ENCODE measurements at places on chromosomes 3 and 15. TPM values are rescaled to one million over a fixed set of nuclear protein-coding genes. Genes with fewer than 3 reads are reported as not detected.

GRCh38 chr3:112339609-112340008 lies 6.7 kb downstream of the CD200 start:
- H3K4me1 ChIP-seq = peaks cover 17% of the 10 kb centered on the region
- H3K27ac ChIP-seq = peak overlapping the region; percentile 73
- H3K27me3 ChIP-seq = no peaks in the 10 kb centered on the region

DNA sequence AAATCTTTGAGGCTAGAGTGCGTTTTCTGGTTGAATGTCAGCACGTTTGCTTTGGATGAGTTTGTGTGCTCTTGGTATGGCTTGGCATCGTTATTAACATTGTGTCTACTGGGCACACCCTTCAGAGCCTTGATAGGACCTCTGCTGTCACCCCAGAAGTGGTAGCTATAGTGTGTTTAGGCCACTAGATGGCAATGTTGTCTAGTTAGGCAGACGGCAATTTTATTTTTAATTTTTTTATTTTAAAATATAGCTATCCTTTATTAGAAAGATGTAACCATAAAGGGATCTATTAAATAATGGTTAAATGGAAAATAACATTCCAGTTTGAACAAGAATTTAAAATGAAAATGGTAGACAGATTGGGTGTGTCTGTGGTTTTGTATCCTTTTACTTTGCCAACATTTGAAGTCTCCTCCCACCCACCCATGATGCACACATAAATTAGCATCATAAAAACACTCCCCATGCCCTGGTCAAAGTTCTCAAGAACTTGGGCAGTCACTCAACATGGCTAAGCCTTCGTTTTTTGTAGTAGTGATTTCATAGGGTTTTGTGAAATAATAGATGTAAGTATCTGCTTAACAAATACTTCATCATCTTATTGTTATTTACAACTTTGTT lies 200.7 kb downstream of the KCNH8 start:
- H3K27me3 ChIP-seq = peaks cover 13% of the 10 kb centered on the region
- no peak for DNase-seq
- no peaks in the 10 kb centered on the region for H3K4me1 ChIP-seq
- H3K4me3 ChIP-seq = no peak overlapping the region

GRCh38 chr3:183279371-183279770 lies 26.3 kb downstream of the B3GNT5 start:
- peaks cover 3% of the 10 kb centered on the region for H3K4me1 ChIP-seq
- H3K36me3 ChIP-seq = peaks cover 7% of the 10 kb centered on the region
- no peak overlapping the region for H3K27ac ChIP-seq
- H3K4me3 ChIP-seq = no peak overlapping the region
- H3K27me3 ChIP-seq = peaks cover 5% of the 10 kb centered on the region

- no peak overlapping the region for H3K27ac ChIP-seq
- no peak overlapping the region for H3K4me3 ChIP-seq
- no peak for DNase-seq
- H3K4me1 ChIP-seq = peaks cover 2% of the 10 kb centered on the region
Observed at GRCh38 chr3:133855002-133855370, 40.7 kb downstream of the RAB6B start.

DNA sequence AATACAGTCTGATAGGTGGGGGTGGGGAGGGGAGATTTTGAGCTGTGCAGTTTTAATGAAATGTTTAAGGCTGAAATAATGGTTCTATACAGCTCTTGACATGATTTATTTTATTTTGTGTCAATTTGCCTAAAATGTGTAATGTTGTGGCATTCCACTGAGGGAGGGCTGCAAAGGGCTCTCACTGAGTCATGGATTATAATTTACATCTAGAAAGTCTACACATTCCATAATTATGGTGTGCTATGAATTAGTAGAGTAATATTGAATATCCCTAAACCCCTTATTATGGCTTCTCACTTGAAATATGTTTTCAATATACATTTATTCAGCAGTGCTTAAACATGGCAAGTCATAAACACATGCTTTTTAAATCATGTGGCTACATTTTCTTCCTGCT lies 103.9 kb downstream of the RARB start:
- H3K27ac ChIP-seq = no peak overlapping the region
- no peak overlapping the region for H3K4me3 ChIP-seq
- DNase-seq = no peak
- no peaks in the 10 kb centered on the region for H3K4me1 ChIP-seq
- H3K27me3 ChIP-seq = peaks cover 2% of the 10 kb centered on the region

- no peak for DNase-seq
- H3K27me3 ChIP-seq = no peaks in the 10 kb centered on the region
- peaks cover 29% of the 10 kb centered on the region for H3K4me1 ChIP-seq
Observed at GRCh38 chr15:49182128-49182527, 12.1 kb downstream of the GALK2 start.

GRCh38 chr3:16940769-16941700 lies 56.3 kb downstream of the PLCL2 start:
- peak overlapping the region; percentile 8 for H3K4me3 ChIP-seq
- no peaks in the 10 kb centered on the region for H3K27me3 ChIP-seq
- peak overlapping the region; percentile 86 for H3K27ac ChIP-seq

DNA sequence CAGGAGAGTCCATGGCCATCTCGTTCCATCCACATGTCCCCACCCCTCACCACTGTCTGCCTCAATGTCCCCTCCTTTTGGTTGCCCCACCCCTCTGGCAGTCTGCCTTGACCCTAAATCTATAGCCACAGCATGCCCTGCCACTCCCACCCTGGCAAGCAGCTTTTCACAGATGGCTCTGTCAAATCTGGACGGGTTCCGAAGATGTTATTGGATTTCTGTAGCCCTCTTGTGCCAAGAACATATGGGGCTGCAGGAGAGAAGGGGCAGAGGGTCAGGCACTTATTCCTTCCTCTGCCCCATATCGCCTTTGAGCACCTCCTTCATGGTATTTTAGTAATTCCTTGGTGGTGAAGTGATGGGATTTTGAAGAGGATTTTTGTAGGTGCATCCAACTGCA lies 57.1 kb downstream of the EPHB1 start:
- H3K27me3 ChIP-seq = peaks cover 8% of the 10 kb centered on the region
- H3K27ac ChIP-seq = no peak overlapping the region
- DNase-seq = no peak
- no peaks in the 10 kb centered on the region for H3K36me3 ChIP-seq

DNA sequence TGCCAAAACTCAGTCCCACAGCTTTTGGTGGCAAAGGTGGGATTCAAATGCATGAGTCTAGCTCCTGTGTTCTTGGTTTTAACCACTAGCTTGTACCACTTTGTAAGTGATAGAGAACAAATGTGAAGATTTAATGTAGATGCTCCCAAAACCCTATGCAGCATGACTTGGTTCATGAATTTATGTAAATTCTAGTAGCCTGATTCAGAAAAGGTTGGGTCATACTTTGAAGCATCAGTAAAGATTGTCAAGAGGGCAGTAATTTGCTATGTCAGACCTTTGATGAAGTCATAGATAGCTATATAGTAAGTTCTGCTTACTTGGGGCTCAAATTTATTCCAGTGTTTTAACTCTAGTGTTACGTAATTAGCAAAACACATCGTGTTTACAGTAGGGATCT lies 75.6 kb downstream of the VPS8 start:
- peaks cover 7% of the 10 kb centered on the region for H3K36me3 ChIP-seq
- H3K4me1 ChIP-seq = no peaks in the 10 kb centered on the region
- DNase-seq = no peak
- H3K27me3 ChIP-seq = no peaks in the 10 kb centered on the region
- H3K4me3 ChIP-seq = no peak overlapping the region
- no peak overlapping the region for H3K27ac ChIP-seq

DNA sequence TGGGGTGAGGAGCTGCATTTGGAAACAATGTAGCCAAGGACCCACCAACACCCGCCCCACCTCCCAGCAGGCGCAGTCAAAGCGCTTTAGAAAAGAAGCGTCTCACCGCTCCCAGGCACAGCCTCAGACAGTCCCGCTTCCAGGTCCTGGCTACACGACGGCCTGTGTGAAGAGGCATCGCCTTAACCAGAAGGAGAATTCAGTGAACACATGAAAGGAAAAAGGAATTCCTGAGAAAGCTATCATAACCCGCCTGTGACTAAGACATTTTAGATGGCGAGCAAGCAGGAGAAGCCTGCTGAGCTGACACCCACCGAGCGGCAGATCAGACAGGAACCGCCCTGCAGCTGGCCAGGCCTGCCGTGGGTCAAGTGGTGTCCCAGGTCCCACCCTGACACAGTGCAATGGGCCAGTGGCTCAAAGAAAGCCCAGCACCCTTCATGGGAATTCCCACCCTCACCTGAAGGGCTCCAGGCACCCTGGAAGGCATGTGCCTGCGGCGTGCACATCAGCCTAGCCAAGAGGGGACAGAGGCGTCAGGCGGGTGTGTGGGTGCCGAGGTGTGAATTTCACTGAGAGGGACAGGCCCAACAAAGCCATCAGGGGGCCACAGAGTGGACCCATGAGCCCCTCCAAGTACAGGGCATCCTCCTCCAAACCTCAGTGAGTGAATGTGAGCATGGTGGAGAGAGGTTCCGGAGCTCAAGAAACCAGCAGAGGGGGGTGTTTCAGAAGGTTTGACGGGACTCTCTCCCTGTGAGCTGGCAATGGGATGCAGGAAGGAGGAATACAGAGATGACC lies 144.8 kb downstream of the NSMCE3 start:
- no peaks in the 10 kb centered on the region for H3K4me1 ChIP-seq
- no peak for DNase-seq
- no peaks in the 10 kb centered on the region for H3K36me3 ChIP-seq
- no peak overlapping the region for H3K27ac ChIP-seq
- H3K27me3 ChIP-seq = peaks cover 10% of the 10 kb centered on the region
- no peak overlapping the region for H3K4me3 ChIP-seq

GRCh38 chr3:31709005-31709404 lies 176.3 kb downstream of the STT3B start:
- H3K36me3 ChIP-seq = no peaks in the 10 kb centered on the region
- H3K4me1 ChIP-seq = peaks cover 3% of the 10 kb centered on the region
- H3K27me3 ChIP-seq = peaks cover 20% of the 10 kb centered on the region
- no peak for DNase-seq
- no peak overlapping the region for H3K4me3 ChIP-seq

DNA sequence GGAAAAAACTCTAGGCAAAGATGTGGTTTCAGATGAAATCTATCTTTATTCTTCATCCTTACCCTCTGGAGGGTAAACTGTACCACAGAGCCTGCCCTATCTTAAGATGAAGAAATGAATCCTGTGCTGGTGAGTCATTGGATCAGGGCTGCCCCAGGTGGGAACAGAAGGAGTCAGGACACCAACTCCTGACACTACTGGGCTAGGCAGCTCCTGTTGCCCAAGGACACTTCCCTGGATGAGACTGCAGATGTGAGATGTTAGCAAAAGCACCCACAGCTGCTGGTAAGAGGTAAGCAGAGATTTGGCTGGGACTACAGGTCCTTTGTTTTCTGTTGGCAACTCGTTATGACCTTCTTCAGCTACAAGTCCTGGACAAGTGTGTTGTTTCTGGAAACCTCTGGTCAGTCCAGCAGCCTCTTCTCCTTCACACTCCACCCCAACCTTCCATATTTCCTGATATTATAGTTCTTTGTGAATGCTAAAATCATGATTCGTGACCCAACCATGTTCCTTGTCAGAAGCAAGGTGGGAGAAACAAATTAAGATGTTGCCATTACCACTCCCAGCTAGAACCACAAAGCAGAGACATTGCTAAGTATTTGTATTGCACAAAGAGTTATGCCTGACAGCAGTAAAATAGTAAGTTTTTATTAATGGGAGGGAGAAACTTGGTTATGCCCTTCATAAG lies 104.2 kb upstream of the TGFBR2 start:
- H3K4me1 ChIP-seq = peaks cover 2% of the 10 kb centered on the region
- peaks cover 2% of the 10 kb centered on the region for H3K36me3 ChIP-seq
- no peak for DNase-seq

- no peak for DNase-seq
- H3K27ac ChIP-seq = no peak overlapping the region
- no peak overlapping the region for H3K4me3 ChIP-seq
- H3K36me3 ChIP-seq = no peaks in the 10 kb centered on the region
- peaks cover 5% of the 10 kb centered on the region for H3K4me1 ChIP-seq
Observed at GRCh38 chr3:155739154-155739553, 5.7 kb downstream of the PLCH1 start.

DNA sequence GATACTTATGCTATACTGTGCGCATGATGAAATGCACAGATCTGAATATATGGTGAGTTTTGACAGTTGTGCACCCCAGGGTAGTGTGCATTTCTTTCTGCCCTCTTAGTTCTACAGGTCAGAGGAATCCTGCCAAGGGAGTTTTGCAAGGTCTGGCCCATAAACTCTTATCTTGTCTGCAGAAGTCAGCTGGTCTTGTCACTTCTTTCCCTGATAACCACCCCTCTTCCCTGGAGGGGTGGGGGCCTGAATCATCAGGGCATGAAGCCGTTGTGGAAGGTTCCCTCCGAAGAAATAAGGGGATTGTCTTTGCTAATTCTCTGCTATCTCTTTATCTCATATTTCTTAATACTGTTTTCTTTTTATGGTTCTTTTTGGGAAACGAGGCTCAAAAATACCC lies 30.4 kb downstream of the TRIM71 start:
- H3K36me3 ChIP-seq = no peaks in the 10 kb centered on the region
- H3K4me1 ChIP-seq = peaks cover 2% of the 10 kb centered on the region
- DNase-seq = no peak
- no peak overlapping the region for H3K27ac ChIP-seq

- no peak overlapping the region for H3K4me3 ChIP-seq
- H3K36me3 ChIP-seq = no peaks in the 10 kb centered on the region
- peaks cover 9% of the 10 kb centered on the region for H3K4me1 ChIP-seq
- no peak overlapping the region for H3K27ac ChIP-seq
- DNase-seq = no peak
- H3K27me3 ChIP-seq = no peaks in the 10 kb centered on the region
Observed at GRCh38 chr15:43974852-43975251, 148.1 kb downstream of the WDR76 start.

KCNMB2 gene
- not detected for total RNA-seq

FYCO1 gene
- 27.3 TPM for total RNA-seq

SEMA7A gene
- 2.2 TPM for total RNA-seq

ARPP21 gene
- total RNA-seq = not detected

REC114 gene
- not detected for total RNA-seq

TMEM212 gene
- total RNA-seq = not detected

ZNF501 gene
- total RNA-seq = 1.3 TPM

AGBL1 gene
- total RNA-seq = not detected

Data from T-helper 17 cell (primary cell).